ENCODE measurements at places on chromosomes 7 and 10.

DNA sequence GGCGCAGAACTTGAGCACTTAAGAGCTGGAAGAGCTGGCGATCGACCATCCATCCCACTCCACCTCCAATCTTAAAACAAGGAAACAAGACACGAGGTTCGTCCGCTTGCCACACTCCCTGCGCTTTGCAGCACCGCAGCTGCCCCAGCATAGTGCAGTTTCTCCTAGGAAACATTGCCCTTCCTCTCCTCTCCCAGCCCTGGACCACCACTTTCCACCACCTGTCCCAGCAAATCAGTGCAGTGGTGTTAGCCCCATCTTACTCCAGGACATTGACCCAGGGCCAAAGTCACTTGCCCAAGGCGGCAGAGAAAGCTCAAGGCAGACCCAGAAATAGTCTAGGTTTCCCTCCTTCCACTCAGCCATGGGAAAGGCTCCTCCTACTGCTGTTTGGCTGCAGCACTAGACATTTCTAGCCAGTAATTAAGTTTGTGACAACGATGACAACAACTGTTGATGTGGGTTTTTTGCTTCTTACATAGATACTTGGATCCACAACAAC is 1.5 kb upstream of the PARD3 start:
- no peak for DNase-seq

DNA sequence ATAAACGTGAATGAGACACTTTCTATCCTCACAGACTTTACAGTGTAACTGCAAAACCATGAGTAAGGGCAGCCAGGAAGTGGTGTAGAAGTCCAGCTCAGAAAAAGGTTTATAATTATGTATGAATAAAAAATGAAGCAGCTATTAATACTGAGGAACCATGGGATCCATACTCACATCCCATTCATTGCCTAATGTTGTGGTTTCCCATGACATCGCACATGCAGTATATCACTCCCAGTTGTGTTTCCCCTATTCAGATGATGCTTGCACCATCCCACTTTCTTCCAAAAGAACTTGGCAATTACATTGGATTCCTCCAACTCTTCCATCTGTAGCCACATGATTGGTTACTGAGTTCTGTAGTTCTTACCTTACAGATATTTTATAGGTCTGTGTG is 74.5 kb upstream of the SEMA3D start:
- no peak for DNase-seq

- no peak for DNase-seq
Observed at GRCh38 chr10:109932391-109932790, 9.1 kb upstream of the XPNPEP1 start.

- no peak for DNase-seq
Observed at GRCh38 chr7:73824986-73825385, 5.8 kb upstream of the CLDN4 start.

DNA sequence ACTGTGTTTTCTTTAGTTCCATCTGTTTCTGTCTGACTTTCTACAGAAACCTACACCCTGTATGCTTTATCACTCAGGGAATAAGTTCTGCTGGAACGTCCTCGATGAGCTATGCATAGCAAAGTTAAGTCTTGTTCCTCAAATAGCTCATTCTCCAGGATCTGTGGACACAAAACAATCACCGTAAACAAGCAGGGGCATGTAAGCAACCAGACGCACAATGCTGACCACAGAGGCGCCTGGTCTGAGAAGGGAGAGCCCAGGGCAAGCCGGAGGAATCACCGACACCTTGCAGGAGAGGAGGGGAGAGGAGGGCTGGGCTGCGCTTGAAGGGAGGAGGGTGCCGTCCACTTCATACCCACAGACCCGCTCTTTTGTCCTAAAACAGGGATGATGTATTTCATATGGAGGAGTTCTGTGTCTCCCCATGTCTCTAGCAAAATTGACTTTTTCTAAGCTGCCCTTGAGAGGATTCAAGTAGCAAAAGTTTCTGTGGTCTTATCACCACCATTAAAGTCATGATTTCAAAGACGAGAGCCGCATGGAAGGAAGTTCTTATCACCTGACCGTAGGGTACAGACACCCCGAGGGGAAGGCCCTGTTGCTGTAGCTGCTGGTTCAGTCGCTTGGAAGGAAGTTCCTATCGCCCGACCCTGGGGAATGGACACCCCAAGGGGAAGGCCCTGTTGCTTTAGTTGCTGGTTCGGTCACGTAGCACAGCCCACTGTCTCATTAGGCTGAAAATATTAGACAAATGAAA is 14.3 kb downstream of the CALML3 start:
- no peak for DNase-seq

All from activated CD8-positive, alpha-beta memory T cell treated with anti-CD3 and anti-CD28 coated beads for 24 hours (primary cell).